ENCODE measurements at places on chromosomes 2 and 18.
A peak's percentile ranks its signal among the peaks of the same experiment; 100 is the strongest.

DNA sequence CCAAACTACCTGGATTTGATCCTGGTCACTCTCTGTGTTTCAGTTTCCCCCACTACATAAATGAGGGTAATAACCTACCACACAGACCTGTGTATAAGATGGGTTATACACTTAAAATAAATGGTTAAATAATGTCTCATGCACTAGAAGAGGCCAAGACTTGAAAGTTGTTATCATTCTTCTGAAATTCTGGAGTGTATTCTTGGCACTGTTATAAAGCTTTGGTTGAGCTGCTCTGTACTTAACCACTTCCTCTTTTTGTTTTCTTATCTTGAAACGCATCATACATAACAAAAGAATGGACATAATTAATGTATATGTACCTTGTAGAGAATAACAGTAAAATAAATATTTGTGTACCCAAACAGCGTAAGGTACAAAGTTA, 281.0 kb downstream of the AFF3 start:
- no peak for DNase-seq

DNA sequence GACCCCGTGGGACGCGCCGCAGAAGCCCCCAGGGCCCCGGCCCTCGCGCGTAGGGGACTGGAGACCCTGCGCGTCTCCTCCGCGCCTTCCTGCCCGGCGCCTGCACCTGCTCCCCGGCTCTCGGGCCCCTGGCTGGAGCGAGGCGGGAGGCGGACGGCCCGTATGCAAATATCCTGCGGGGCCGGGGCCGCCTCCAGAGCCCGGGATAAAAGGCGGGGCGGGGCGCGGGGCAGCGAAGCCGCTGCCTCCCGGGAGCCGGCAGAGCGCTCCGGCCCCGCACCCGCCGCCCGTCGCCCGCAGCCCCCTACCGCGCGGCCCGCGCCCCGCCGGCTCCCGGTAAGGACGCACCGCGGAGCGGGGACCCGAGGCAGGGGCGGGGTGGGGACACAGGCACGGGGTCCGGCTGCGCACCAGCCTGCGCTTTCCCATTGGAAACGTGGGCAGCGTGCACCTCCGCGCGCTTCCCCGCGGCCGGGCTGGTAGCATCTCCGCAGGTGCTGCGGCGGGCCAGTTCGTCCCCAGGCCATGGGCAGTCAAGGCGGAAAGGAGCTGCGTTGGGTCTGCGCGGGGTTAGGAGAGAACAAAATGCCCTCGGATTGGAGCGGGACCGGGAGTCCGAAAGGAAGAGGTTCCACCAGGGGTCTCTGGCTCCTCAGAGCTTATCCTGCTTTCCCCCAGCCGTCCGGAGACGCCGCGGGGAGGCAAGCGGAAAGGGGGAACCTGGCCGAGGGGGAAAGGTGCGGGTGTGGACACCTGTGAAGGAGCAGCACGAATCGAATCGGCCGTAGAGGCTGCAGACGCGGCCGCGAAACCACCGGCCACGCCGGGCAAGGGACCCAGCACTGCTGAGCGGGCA, at the start of gene ATP6V1C2:
Gene ATP6V1C2, plus strand, starts transcription at position 235 of the 856 bp plus-strand sequence. CDS start 1,220 bp downstream, outside the sequence.
- no peak for DNase-seq

DNA sequence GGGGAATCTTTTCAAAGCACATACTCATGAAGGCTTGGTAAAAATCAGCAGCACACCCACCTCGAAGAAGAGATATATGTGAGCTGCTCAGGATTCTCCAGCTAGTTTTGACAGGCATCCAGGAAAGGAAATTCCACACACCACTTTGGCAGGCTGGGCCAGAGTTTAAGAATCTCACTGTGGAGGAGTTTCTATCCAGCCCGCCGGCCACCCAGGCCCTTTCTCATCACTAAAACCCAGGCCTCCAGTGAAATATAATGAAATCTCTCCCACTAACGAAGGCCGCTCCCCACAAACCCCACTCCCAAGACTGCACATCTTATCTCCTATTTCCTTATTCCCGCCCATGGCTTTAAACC, 202.0 kb downstream of the GLI2 start:
- DNase-seq = no peak

GRCh38 chr2:133456156-133456555, 112.1 kb downstream of the NCKAP5 start:
- no peak for DNase-seq

DNA sequence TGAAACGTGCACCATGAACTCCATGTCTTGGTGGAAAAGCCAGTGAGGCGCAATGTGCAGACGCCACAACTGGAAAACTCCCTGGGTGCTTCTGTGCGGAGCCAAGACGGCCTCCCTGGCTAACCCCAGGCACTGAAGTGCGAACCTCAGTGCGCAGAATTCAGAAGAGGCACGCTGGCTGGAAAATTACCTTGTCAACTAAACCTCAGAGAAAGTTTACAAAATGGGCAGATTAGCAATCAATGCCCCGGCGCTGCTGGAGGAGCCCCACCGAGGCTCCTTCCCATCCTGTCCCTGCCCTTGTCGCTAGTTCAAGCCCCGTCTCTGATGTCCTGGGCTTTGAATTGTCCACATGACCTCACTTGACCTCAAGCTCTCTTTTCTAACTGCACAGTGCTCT, 22.2 kb downstream of the SNORC start:
- DNase-seq = no peak

DNA sequence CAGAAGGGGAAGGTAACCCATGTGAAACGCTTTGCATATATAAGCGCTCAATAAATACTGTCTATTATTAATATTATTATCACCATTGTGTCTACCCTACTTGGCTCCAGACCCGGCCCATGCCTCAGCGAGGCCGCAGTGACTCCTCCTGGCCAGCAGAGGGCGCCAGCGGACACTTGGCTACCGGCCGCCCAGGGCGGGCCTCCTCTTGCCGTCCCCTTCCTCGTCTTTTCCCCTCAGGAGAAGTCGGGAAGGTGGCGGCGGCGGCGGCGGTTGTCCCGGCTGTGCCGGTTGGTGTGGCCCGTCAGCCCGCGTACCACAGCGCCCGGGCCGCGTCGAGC, at the start of gene AGFG1:
Gene AGFG1, plus strand, starts transcription at position 233 of the 341 bp plus-strand sequence. CDS start 266 bp downstream, outside the sequence.
- DNase-seq = peak; percentile 78

DNA sequence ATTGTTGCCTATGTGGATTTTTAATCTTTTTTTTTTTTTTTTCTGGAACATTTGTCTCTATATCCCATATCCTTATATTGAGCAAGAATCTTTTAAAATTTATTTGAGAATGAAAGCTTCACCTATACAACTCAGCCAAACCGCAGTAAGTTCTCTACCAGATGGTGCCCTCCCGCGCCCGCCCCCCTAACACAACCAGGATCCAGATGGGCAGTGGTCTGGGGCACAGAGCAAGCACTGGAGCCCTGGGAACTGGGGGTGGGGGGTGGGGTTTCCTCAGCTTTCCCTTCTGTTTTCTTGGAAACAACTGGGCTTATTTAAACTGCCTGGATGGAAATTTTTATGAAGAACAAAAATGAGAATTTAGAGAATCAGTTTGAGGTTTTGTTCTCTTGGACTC, 74.6 kb downstream of the ACAA2 start:
- DNase-seq = no peak

DNA sequence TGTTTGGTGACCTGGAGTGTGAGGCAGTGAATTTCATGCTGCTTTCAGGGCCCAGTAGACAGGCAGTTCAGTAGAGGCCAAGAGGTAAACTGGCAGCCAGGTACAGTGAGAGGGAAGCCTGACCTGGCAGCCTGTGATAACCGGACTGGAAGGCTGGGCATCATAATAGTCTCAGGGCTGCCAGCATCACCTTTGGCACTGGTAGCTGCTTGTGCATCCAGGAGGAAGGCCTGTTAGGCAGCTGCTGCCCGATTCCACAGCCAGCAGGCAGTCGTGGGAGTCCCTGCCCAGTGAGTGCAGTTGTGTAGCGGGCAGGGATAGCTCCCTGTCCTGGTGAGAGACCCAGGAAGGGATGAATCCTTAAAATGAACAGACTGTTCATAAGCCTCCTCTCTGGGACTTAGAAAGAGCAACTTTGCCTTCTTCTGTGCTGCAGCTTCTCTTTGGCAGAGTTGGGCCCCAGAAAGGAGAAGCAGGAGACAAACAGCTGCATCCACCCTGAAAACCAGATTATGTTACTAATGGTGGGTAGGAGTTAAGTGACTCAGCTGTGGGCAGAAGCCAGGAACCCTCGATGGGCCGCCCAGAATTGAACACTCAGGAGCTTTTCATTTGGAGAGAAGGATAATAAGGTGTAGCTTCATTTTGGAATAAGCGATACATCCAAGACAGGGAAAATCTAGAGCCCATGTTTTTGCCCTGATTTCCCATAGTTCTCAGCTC, 8.1 kb upstream of the GPBAR1 start:
- no peak for DNase-seq

GRCh38 chr2:106129150-106129549, 65.0 kb downstream of the UXS1 start:
- DNase-seq = no peak
